AG04450 (cell line): ENCODE measurements at places on chromosomes 4 and X. TPM values are rescaled to one million over a fixed set of nuclear protein-coding genes. Genes with fewer than 3 reads are reported as not detected.

GRCh38 chr4:148200960-148201359 is 241.3 kb downstream of the NR3C2 start:
- DNase-seq = no peak

DNA sequence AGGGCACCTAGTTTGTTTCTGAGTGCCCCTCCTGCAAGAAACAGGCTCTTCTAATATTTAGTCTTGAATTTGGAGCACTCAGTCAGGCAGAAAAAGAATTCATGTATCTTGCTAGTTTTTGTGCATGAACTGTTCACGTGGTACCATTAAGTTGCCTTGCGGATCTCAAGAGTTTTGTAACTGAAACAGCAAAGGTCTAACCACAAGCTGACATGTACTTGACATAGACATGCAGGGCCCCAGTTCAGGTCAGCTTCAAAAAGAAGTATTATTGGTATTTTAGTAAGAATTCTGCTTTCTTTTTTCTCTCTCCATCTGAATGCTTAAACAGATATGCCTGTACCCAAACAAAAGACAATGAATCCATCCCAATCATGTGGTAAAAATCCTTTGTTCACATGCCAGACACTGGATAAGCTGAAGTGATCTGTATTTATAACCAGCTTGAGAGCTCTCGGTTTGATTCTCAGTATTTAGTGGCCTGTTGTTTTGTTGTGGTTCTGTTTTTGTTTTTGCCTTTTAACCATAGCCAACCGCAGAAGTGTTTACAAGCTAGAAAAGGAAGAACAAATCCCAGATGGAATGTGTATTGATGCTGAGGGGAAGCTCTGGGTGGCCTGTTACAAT is 13.0 kb downstream of the RGN start:
- no peak for DNase-seq

- peak; percentile 69 for DNase-seq
These were observed 75.9 kb upstream of the CAMK2D start for GRCh38 chr4:113837397-113837796.

DNA sequence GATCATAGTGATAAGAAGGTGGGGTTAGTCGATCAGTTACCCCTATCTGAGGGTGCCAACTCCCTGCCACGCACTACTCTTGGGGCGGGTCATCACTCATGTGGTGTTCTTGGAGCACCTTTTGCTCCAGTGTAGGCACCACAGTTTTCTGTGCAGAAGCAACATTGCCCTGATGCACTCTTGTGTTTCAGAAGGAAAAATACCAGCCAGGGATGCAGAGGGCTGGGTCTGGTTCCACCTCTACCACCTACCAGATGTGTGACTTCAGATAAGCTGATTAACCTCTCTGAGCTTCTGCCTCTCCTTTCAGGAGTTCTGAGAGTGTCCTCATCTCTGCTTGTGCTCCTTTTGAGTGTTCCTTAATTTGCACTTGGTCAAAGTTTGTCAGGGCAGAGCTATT is 29.9 kb upstream of the PROM1 start:
- DNase-seq = no peak

DNA sequence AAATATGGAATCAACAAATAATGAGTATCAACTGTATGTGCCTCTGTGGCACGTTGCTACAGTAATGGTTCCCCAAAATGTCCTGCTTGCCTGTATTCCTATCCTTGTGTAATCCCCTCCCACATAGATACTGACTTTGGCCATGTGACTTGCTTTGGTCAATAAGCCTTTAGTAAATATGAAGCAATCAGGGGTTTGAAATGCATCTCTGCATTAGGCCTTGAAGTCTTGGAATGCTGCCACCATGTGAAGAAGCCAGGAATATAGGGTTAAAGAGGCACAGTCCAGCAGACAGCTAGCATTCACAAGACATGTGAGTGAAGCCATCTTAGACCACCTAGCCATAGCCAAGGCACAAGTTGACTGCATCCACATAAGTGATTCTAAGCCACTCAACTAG is 190.9 kb downstream of the GABRB1 start:
- no peak for DNase-seq

GRCh38 chr4:91963486-91963885 is 340.3 kb upstream of the GRID2 start:
- DNase-seq = peak; percentile 16

DNA sequence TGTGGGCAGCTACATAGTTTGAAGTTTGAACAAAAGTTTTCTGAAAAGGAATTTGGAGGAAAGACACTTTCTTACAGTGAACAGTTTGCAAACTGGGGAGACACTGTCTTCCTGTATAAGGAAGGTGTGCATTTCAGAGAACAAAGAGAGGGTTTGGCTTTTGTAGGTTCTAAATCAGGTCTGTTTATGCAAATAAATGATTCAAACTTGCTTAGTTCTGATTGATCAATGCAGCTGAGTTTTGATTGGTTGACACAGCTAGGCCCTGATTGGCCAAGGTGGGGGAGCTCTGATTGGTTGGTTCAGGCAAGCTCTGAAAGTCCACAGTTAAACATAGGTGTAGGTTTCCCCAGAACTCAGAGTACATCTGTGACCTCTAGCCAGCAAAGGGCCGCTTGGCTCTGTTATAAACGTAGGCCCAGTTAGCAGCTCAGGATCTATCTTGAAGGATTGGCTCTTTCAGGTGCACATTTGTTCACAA is 63.0 kb upstream of the ENPP6 start:
- DNase-seq = no peak

The DSPP gene
- polyA plus RNA-seq = not detected in 2 replicates

The PABPC4L gene
- 0.86 and 1.3 TPM in 2 replicates for polyA plus RNA-seq

The ASB11 gene
- polyA plus RNA-seq = not detected in 2 replicates

The NXF3 gene
- not detected in 2 replicates for polyA plus RNA-seq

The TMPRSS11B gene
- not detected in 2 replicates for polyA plus RNA-seq
